ENCODE measurements at places on chromosomes 4 and X.

DNA sequence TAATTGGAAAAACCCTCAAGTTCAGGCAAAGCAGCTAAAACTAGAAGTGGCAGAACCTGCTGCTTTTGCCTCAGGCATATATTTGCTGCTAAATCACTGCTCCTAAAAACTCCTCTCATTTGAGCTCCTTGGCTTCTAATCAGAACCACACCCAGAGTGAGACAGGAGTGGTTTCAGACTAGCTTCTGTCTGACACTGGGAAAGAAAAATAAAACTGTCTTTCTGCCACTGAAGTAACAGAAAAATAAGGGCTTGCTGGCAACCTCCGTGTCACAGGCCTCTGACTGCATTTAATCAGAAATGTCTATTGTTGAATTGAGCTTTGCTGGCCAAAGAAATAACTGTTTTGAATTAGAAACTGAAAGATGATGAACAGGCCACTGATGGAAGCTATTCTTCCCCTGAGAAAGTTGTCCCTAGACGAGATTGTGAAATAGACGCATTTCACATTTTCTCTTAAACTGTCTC lies 52.1 kb upstream of the RAP2C start:
- no peak for DNase-seq

DNA sequence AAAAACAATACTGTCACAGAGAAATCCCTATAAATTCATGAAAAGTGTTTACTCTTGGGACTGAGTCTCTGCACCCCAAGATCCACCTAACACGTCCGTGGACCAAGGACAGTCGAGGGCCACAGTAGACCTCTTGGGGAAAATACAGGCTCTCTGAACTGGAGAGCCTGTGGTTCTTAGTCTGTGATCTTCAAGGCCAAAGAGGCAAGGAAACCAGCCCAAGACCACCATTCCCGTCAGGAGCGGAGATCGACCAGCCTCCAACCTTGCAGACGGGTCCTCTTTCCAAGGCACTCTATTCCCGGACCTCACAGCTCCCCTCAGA lies 1.6 kb upstream of the APBB2 start:
- DNase-seq: no peak

DNA sequence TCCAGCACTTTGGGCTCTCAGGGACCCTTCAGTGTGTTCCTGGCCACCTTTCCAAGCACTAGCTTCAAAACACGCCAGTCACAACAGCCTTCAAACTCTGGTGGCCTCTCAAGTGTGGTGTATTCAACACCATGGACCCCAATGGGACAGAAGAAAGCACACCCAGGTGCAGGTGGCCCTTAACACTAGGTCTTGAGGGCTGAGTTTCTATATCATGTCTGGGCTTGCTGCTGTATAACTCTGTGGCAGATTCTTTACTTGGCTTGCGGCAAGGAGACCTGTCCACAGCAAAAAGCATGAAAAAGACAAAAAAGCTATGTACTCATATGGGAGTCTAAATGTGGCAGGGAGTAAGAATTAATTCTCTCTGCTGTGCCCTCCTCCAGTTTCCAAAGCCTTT lies 23.1 kb downstream of the MSL3 start:
- no peak for DNase-seq

DNA sequence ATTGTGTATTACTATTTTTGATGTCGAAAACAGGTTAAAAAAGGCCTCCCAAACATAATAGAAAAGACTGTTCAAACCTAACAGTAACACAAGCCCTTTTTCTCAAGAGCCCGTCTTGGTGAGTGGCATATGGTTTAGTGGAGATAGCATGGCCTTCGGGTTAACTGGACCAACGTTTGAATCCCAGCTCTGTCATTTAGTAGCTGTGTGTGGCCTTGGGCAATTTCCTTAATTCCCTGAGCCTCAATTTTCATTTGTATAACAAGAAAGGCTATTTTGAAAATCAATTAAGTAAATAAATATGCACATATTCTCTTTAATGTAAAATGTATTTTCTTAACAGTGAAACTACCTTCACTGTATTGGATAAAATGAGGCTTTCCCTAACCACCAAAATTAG lies 62.3 kb downstream of the HELT start:
- no peak for DNase-seq

DNA sequence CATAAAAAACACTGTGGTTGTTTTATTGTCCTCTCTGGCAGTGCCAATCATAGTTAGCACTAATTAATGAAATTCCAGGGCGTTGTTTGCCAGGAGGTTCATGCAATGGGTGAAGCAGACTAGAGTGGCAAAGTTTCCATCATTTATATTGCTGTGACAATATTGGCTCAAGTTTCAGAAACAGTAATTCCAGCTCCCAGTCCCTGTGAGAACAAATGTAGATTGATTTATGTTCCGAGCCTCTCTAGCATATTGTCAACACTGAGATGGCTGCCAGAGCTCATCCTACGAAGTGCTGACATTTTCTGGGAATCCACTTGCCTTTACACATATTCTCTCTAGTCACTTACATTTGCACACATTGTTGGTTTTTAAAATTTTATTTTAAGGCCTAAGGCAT lies 440.0 kb upstream of the IGFBP7 start:
- DNase-seq: no peak

- no peak for DNase-seq
Measured at GRCh38 chr4:1337376-1337831, 9.6 kb upstream of the UVSSA start.

DNA sequence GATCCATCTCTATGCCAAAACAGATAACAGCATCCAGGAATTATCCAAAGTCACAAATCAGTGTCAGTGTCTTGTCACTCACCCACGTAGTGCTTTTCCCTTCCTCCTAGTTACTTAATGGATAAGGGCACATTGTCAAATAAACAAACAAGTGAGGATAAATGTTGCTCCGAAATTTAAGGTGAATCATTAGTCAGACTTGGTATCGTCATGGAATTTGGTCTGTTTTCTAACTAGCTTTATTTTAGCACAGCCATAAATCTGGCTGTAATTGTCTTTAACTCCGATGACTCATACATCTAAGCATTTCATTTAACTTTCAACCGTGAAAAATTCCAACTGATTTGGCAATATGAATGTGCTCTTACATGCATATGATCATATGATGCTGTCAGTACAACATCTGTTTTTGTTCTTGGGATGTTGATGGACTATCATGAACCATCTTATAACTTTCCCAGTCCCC lies 83.3 kb downstream of the SNCA start:
- DNase-seq: peak; percentile 84

- peak; percentile 37 for DNase-seq
Measured at GRCh38 chrX:135477576-135477975, 42.9 kb upstream of the INTS6L start.

- no peak for DNase-seq
Measured at GRCh38 chr4:47848041-47848440, 10.2 kb upstream of the CORIN start.

- DNase-seq: no peak
Measured at GRCh38 chr4:82005158-82005557, 368.6 kb downstream of the HNRNPD start.

DNA sequence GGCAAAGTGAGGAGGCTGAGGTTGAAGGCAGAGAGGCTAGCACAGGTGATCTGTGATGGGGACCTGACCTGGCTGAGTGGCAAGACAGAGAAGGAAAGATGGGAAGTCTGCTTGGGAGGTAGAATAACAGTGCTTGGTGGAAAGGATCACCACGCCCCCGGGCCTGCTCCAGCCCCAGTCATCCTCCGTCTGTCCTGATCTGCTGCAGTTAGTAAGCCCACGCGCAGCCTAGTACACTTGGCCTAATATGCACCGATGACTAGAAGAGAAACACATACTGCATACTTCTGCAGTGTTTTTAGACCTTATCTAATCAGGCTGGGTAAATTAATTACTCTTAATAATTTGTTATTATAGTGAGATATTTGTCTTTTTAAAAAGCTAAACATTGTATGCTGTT lies 103.7 kb upstream of the KLF3 start:
- DNase-seq: no peak

DNA sequence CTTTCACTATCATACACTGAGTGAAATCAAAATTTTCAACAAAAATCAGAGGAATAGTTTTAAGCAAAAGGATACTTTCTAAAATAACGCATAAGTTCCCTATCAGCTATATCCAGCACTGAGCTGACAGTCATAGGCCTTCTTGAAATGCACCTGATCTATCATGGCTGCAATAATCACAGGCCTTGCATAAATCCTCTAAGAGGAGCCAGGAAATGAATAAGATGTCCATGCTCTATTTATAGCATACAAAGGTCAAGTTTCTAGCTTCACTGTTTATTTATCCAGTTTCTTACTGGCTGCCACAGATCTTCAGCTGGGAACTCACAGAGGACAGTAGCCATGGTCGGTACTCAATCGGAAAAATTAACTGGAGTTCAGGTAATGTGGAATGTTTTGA lies 235.9 kb upstream of the DMD start:
- DNase-seq: no peak

- DNase-seq: peak; percentile 94
Measured at GRCh38 chr4:74109116-74109869, 10.3 kb upstream of the CXCL2 start.

GRCh38 chr4:110087070-110087708 lies 111.2 kb downstream of the ELOVL6 start:
- peak; percentile 60 for DNase-seq

DNA sequence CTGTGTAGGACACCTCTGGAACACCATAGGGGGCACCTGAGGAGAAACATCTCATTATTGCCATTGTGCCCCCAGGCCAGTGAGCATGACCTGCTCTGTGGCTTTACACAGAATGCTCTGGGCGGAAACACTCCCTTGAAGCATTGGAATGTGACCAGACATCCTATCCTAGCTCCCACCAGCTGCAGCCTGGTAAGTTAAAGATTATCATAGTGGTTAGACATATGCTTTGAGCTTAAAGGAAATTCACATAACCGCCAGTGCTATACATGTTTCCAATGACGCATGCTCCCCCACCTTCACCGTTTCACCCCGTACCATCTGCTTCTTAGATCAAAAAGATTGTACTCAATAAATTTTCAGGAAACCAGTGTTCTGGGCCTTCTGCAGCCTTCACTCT lies 217.7 kb upstream of the CENPE start:
- DNase-seq: no peak
